ENCODE measurements at places on chromosomes 5 and 9.
A peak's percentile ranks its signal among the peaks of the same experiment; 100 is the strongest.

DNA sequence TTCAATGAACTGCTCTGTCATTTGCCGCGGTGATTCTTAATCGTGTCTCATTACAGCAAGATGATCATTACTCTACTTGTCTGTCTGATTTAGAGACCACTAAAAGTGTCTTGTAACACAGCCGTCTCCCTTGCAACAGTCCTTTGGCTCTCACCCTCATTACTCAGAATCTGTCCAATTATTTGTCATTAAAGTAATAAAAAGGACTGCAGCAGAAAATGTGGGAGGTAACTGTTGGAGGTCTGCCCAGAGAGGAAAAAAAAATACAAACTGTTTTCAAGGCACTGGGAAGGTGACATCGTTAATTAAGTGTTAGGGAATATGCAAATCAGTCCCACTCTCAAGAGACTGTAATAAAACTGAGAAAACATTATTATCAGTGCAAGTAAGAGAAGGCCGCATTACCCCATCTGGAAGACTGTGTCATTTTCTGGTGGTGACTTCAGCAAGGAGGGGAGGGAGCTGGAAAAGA, 281.0 kb downstream of the RASEF start:
- peak; percentile 86 for DNase-seq

DNA sequence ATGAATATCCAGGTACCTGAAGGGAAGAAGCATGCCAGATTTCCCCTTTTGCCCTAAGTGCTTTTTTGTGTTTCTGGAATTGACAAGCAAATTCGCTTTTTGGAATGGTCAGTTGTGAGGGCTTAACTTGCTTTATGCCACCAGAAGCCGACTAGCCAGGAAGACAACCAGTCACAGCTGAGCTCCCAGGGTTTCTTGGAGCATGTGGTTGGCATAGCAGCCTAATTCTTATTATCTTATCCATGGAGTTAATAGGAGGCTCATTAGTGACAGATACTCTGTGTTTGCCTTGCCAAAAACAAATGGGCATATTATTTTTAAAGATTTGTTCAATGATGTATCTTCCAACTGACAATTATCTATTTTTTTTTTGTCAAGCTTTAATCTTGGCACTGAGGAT, 500.7 kb downstream of the PTPRD start:
- DNase-seq, result no peak

GRCh38 chr9:106468431-106468830, 394.5 kb upstream of the ZNF462 start:
- DNase-seq, result no peak

GRCh38 chr5:59391576-59391975, 501.9 kb downstream of the PDE4D start:
- DNase-seq, result no peak

Measured in NCI-H748 treated with DMSO at 0.1 percent for 48 hours (cell line).